CD4-positive, CD25-positive, alpha-beta regulatory T cell (primary cell): ENCODE measurements at places on chromosomes 6 and 20.
A peak's percentile ranks its signal among the peaks of the same experiment; 100 is the strongest.

GRCh38 chr20:37797669-37798175, 103.9 kb downstream of the CTNNBL1 start:
- DNase-seq, result no peak

DNA sequence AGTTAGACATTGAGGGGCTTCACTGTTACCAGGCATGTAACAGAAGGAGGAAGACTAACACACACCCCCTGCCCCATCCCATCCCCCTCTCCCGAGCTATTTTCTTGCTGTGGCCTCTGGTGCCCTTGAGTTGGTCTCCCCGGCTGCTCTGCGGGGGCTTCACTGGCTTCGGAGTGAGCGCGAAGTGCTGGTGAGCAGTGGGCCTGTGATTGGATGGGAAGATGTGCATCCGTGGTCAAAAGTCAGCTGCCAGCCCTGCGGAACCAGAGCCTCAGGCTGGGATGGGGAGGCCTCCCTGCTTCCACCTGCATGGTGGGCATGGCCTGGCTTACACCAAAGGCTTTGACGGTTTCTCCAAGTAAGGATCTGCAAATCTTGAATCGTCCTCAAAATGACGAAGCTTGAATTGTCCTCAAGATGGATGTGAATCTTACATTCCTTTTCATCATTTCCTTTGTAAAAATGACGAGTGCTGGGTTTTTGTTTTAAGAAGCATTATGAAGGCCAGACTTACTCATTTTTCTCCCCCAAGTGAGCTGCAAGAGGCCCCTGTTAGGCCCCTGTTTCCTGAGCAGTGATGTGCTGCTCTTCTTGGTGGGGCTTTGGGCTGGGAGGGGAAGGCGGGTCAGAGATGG, 23.7 kb downstream of the SPATA2 start:
- no peak for DNase-seq

- DNase-seq, result no peak
Measured at GRCh38 chr6:145028144-145028818, 707.0 kb downstream of the EPM2A start.

DNA sequence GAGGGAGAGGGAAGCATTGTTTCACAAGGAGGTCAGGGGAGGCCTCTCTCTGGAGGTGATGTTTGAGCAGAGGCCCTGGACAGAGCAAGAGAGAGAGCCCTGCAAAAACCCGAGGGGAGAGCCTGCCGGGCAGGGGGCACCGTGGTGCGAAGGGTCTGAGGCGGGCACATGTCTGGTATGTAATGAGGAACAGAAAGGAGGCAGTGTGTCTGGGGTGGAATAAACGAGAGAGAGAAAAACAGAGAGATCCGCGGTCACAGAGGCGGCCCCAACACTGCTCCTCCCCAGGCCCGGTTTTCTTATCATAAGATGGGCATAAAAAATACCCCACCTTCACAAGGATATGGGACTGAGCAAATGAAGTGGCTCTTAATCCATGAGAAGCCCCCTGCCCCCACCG, 119.2 kb downstream of the PREX1 start:
- DNase-seq, result no peak

DNA sequence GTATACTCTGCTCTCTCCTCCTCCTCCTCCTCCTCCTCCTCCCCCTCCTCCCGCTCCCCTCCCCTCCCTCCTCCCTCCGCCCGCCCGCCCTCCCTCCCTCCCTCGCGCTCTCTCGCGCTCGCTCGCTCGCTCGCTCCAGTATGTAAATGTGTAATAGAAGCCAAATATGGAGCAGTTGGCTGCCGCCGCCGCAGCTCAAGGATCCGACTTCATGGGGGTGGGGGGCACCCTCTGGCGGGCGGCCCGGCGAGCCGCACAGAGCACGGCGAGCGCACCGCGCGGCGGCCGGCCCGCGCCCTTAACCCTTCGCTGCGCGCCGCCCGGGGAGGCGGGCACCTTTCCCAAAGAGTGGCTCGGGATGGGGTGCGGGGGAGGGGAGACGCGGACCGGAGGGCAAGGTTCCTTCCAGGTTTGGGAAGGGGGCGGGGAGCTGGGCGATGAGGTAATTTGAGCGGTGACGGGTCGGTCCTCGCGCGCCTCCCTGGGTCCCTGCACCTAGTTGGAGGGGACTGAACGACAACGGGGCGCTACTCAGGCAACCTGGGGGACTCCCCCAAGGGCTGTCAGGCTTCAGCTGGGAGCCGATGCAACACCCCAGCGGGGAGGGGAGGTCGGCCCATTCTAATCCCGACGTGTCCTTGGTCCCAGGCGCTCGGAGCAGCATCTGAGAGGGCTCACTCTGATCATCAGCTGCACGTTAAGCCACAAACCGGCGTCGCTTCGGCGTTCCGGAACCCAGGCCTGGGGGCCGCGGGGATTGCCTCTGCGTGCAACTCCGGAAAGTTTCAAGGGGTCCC, 409 bp upstream of the ATXN1 start:
- peak; percentile 93 for DNase-seq

DNA sequence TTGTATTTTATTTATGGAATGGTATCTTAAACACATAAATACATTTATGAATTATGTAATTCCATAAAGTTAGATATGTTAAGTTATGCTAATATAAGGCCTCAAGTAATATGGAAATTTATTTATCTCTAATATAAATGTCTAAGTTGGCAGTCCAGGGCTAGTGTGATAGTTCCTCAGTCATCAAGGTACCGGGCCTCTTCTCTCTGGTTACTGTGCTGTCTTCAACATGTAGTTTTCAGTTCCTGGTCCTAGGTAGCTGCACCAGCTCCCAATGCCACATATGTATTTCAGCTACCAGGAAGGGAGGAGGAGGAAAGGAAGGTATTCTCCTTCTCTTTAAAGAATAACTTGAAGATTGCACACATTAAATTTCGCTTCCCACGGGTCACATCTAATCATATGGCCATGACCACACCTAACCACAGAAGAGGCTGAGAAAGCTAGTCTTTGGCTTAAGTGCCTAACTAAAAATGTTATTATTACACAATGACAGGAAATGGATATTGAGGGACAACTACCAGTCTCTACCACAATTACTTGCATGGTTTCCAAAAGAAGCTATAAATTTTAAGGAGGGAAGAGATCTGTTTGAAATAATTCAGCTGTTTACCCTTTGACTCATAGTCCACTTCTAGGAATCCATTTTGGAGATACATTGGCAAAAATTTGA, 68.6 kb downstream of the BCKDHB start:
- no peak for DNase-seq
